ENCODE measurements at places on chromosomes 3 and 15. TPM values are rescaled to one million over a fixed set of nuclear protein-coding genes. Genes with fewer than 3 reads are reported as not detected.

DNA sequence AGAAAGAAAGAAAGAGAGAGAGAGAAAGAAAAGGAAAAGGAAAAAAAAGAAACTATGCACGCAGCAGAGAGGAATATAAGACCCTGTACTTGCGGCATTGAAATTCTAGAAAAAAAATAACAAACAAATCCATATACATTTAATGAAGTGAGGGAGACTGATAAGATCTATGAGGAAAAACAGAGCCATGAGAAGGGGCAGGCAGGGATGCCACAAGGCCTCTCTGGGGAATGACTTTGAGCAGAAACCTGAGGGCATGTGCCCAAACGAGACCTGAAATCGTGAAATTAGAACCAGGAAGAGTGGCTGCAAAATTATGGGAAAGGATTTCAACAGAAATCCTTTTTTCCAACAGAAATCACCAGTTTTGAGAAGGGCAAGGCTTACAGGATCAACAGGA is 98.4 kb downstream of the GABRB3 start:
- H3K27me3 ChIP-seq: no peaks in the 10 kb centered on the region
- DNase-seq: no peak
- no peak overlapping the region for H3K27ac ChIP-seq

Gene FSTL1
- 154 TPM for total RNA-seq

DNA sequence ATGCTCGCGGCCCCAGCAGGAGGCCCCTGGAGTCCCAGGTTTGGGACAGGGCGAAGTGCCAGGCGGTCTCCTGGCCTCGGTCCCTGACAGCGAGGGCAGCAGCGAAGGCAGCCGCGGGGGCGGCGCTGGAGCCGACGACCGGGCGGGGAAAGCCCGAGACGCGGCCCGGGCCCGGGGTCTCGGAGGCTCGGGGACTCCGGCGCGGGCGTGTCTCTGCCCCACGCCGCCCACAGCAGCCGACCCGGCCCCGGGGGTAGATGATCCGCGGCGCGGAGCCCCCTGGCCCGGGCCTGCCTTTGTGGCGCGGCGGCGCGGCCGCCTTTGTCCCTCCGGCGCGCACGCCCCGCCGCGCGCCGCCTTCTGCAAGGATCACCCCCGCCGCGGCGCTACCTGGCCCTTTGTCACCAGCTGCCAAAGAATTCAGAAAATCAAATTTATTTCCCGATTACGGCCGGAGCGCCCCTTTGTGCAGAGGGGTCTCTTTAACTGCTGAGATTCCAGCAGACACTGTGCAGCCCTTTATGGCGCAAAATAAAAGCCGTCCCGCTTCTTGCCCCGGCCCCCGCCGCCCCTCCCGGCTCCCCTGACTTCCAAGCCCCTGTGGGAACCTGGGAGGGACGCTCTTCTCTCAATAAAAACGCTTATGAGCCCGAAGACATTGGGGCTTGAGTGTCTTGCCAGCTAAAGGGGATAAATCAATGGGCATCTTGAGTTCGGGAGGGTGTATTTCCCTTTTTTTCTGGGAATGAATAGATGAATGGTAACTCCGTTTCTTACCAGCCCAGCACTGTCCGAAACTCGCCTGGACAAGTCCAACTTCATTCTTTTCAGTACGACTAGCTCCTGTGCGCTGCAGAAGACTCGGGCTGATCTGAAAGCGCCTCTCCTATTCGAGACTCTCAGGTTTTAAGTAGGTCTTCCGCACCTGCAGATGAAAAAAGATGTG is 68.4 kb downstream of the HES1 start:
- DNase-seq: peak; percentile 87
- H3K4me1 ChIP-seq: peaks cover 25% of the 10 kb centered on the region
- no peaks in the 10 kb centered on the region for H3K36me3 ChIP-seq
- peaks cover 3% of the 10 kb centered on the region for H3K27me3 ChIP-seq

- H3K27ac ChIP-seq: no peak overlapping the region
- no peaks in the 10 kb centered on the region for H3K27me3 ChIP-seq
- no peaks in the 10 kb centered on the region for H3K36me3 ChIP-seq
Measured at GRCh38 chr3:102302020-102302419, 132.8 kb upstream of the ZPLD1 start.

Data from upper lobe of left lung (tissue), 6 donors.